NCI-H2029 (cell line): ENCODE measurements at places on chromosomes 3 and 15.

DNA sequence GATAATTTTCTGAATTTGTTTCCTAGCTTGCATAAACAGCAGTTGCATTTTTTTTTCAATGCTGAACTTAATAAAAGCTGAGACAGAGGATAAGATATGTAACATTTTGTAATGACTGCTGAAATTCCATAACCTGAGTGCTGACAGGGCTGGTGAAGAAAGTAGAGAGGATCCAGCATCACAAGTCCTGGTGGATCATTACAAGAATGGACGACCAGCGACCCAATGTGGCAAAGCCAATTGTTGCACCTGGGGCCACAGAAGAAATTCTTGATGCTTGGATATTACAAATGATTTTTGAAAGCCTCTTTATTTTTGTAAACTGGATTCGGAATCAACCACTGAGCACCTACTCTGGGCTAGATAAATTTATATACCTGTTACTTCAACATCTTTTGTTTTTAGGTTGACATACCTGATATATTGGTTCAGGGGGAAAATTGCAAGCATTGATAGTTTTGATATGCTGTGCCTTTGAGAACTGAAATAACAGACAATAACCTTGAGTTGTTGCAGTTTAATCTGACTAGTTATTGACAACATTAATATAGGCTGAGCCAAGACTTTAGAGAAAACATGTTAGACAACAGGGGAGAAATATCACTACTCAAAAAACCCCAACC is 3.9 kb upstream of the ACTL6A start:
- peak; percentile 27 for DNase-seq

GRCh38 chr3:56787784-56788256 is 13.9 kb downstream of the ARHGEF3 start:
- no peak for DNase-seq

DNA sequence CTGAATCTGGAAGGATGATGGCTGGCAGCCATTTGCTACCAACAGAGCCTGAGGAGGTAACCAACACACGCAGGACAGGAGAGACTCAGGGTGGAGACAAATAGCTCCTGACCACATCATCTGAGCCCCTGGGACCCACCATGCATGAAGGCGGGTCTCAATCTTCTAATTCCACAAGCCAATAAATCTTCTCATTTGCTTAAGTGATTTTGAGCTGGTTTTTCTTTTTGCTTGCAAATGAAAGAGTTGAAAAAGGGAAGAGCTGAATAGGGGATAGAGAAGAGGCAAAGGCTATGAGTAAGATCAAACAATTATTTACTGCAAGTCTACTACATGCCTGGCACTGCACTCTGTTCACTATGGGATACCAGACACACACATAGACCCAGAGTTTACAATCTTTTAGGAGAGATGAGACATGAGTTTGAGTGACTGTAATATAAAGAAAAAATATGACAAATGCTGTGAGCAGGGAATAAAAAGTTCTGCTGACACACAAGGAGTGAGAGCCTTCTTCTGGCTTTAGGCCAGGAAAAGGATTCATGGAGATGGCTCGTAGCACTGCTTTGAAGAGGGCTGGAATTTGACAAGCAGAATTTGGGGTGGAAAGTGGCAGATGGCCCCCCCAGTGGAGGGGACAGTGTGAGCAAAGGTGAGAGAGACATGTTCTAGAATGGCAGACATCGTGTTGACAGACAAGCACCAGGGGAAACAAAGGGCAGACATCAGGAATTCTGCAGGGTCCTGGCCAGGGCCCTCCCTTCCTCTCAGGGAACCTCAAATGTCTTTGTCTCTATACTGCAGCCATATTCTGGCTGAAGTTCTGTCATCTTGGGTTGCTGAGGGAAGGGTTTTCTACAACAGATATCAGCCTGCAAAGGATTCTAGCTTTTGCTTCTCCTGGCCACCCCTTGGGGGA is 69.8 kb upstream of the WNT5A start:
- DNase-seq = no peak

- DNase-seq = no peak
These were observed 1.1 kb downstream of the SPATA12 start for GRCh38 chr3:57061556-57061955.

GRCh38 chr3:141594357-141594756 is 107.5 kb downstream of the RASA2 start:
- no peak for DNase-seq

DNA sequence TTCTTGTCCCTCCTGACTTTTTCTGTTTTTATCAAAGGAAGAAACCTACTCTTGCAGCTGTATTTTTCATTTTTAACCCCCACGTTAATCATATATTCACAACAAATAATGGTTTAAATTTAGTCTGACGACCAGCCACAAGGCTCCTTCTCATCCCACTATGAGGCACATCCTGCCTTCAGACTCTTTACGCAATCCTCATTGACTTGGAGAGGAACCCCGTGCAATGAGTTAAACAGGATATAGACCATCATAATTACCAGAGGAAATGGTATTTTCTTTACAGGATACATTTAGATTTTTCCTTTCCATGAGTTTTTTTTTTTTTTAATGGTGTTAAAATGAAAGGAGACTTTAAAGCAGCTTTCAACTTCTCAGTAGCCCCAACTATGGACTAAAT is 68.5 kb downstream of the WWTR1 start:
- DNase-seq = no peak
